ENCODE measurements at places on chromosomes 11 and 22.

GRCh38 chr11:2477936-2478335 lies 33.1 kb downstream of the KCNQ1 start:
- no peak for DNase-seq

DNA sequence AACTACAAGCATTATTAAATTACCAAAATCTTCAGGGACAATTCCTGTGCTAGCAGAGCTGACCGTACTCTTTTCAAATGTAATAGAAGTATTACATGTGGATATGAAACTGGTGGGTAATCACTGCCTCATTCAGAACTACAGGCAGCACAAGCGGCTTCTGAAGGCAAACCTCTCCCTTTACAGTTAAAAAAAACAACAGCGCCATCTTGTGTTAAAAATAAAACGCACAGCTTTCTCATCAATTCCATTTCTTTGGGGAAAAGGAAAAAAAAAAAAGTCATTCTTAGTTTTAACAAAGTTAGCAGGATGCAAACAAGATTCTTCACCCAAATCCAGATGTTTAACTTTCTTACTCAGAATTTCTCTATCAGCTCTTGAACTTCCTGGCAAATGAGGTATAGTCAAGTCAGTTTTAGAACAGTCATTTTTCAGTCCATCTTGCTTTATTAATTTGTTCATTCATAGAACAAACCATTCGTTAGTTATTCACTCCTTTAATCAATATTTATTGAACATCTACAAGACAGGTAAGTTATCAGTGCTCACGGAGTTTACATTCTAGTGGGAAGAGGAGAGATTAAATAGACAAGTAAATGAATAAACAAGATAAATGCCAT lies 331.8 kb upstream of the MPPED2 start:
- no peak for DNase-seq

GRCh38 chr11:2819316-2819715 lies 66.3 kb downstream of the CDKN1C start:
- DNase-seq: no peak

- DNase-seq: no peak
Measured at GRCh38 chr22:20663941-20664593, 109.8 kb upstream of the SERPIND1 start.

- no peak for DNase-seq
Measured at GRCh38 chr11:110463153-110463552, 33.4 kb downstream of the FDX1 start.

GRCh38 chr11:2213384-2213842 lies 41.8 kb upstream of the TH start:
- no peak for DNase-seq

DNA sequence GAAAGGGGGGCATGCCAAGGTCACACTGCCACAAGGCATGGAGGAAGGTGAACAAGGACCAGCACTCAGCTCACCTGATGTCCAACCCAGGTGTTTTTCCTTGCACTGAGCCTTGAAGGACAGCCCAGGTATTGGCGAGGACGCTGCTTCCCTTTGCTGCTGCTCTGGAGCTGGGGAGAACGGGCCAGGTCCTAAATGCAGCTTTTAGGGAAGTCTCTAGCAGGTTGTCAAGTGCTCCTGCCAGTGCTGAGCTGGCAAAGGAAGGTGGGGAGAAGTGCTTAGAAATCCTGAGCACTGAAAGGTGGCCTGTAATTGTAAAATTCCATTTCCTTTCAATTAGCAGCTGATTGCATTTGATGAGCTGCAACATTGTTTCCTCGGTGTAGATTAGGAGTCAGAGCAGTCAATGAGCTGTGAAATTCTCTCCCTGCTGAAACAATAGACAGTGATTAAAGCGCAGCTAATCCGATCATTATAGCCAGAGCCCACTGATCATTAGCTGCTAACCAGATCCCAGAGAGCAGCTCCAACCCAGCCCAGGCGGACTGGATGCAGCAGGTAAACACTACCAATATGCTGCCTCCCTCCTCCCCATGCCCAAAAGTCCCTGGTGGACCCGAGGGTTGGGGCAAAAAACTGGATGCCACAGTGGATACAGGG lies 507.6 kb downstream of the INSC start:
- no peak for DNase-seq

DNA sequence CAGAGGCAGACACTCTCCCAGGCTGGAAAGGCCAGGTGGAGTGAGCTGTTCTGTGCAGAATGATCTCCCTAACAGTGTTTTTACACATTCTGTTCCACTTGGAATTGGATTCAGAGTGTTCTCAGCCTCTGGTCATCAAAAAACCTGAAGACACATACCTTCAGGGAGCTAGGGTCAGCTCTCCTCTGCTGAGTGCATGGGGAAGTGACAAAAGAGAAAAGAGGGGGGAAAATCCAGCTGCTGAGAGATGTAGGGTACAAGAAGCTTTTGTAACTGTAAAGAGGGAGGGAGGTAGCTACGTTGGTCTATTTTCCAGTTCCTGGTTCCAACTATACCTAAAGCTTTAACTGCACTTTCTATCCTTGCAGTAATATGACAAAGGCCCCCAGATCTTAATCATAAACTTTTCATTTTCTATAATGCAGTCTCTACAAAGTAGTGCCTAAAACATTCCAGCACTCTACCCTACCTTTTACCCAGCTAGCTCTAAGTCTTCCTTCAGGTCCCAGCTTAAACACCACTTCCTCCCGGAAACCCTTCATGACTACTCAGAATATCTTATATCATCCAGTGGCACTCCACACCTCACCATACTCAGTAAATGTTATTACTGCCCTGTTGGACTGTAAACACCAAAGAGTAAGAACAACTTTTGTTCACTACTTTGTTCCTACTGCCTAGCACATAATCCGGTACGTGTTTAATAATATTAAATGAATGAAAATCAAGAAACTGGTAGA lies 9.2 kb downstream of the MAPK1 start:
- DNase-seq: no peak

DNA sequence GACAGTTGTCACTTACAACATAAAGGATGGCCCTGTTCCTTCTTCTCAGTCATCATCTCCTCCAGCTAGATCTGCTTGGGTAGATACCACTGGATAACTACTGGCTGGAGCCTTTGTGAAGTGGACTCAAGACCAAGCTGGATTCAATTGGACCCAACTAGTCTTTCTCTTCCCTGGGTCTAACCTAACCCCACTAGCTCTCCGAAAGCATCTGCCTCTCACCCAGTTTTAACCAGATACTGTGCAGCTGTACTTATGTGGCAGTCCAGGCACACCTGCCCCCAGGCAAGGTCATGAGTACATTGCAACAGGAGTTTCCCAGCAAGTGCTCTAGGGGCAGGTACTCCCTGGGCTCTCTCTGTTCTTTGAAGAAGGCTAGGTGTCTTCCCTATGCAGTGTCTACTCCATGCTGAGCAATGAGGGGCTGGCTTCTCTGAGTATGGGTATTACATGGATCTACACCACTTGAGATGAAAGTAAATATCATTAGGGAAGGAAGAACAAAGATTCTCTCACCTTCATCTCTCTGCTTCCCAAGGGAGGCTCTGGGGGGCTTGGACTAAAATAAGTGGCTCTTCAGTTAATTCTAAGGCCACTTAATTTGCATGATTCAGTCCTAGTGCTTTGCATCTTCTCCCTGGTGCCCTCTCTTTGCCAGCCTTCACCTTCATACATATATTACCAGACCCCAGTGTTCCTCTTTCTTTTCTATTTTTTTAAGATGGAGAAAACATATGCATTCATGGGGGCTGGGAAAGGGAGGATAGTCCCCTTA lies 236.1 kb downstream of the NXPE2 start:
- DNase-seq: no peak

DNA sequence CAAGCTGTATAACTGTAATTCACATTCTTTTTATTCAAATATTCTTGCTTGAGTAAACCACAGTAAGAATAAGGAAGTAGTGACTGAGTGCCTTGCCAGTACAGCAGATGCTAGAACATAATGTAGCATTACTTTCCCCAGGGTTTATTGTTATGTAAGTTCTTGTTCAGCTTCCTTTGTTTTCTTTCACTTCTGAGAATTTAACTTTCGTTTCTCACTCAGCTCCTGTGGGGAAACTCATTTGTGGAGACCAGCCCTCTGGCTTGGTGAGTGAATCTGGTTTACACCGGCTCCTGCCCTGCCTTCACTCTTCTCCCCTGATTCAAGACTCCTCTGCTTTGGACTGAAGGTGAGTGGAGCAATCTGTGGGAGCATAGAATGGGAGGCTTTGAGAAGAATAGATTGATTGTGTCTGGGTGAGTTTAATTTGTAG lies at the start of gene TRIM22:
TSS of gene TRIM22 (plus strand) at position 240 of the 433 bp plus-strand sequence. CDS start 6,443 bp downstream, outside the sequence.
- peak; percentile 36 for DNase-seq

GRCh38 chr22:42792909-42793847 lies 63.9 kb downstream of the ARFGAP3 start:
- DNase-seq: no peak

DNA sequence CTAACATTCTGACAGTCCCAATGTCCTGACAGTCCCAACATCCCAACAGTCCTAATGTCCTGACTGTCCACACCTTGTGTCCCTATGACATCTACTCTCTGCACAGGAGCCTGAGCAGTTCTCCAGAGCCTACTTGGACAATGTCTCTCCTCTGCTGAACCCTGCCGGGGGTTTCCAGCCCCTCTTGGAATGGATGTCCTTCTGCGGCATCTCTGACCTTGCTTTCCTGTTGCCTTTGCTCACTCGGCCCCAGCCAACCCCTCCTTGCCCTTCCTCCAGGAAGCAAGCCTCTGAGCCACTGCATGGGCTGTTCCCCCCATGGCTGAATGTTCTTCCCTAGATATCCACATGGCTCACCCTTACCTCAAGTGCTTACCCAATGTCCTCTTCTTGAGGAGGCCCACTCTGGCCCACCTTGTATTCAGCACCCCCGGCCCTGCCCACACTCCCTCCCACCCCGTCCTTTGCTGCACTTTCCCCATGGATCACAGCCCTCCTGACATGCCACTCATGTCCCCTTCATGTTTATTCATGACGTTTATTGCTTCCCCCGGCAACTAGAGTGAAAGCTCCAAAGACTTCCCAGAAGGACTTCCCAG lies 59.5 kb downstream of the DHCR7 start:
- no peak for DNase-seq

DNA sequence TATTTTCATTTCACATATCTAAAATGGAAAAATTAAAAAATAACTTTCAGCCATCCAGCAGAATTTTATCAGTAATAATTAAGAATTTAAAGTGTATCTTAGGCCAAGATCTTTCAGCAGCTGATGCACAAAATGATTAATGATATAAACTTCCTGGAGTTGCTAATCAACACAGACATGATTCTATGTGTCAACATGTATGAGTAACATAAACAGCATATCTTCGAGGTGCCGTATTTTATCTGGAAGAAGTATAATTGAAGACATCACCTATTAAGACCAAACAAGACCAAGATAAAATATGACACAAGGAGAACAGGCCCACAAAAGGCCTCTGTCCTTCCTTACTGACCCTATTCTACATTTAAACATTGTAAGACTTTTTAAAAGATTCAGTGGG lies 45.2 kb downstream of the SLC5A12 start:
- no peak for DNase-seq

DNA sequence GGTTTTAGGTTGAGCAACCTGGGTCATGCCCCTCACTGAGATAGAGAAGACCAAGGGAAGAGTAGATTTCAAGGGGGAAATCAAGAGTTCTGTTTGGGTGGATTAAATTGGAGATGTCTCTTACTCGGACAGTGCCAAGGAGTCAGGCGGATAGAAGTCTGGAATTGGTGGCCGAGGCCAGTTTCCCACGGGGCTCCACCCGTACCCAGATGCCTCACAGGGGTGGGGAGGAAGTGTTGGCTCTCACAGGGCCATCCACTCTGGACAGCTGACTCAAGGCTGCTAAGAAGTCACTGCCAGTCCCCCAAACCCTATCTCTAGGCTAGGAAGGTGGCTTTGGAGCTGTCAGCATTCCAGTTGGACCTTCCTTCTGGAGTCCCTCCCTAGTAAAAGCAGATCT lies 79.1 kb upstream of the TIMP3 start:
- DNase-seq: no peak

GRCh38 chr11:34331329-34331728 lies 26.5 kb downstream of the ABTB2 start:
- no peak for DNase-seq

GRCh38 chr22:27580311-27580897 lies 221.2 kb downstream of the MN1 start:
- DNase-seq: no peak

- no peak for DNase-seq
Measured at GRCh38 chr11:125429174-125429707, 66.8 kb downstream of the FEZ1 start.

DNA sequence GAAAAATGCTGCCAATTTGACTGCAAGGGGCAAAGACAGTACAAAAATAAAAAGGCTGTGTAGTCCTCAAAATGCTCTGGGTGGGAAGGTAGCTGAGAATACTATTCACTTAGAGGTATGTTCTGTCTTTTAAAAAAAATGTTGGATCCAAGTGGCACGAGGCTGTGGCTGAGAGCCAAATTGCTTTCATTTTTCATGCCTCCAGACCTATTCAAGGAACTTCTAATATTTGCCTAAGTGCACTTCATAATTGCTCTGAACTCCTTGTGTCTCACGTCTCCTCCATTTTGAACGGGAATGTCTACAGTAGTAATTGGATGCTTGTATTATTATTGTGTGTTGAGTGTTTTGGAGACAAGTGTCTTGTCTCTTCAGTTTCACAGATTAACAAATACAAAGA lies 19.1 kb upstream of the SLC22A25 start:
- DNase-seq: no peak

DNA sequence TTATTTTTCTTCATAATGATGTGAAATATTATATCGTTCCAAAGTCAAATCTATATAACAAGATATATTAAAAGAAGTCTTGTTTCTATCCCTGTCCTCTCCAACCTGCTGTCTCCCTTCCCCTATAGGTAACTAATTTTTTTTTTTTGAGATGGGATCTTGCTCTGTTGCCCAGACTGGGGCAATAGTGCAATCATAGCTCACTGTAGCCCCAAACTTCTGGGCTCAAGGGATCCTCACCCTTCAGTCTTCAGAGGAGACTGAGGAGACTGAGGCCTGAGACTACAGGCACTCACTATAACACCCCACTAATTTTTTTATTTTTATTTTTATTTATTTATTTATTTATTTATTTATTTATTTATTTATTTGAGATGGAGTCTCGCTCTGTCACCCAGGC lies 10.3 kb upstream of the RELA start:
- DNase-seq: no peak

DNA sequence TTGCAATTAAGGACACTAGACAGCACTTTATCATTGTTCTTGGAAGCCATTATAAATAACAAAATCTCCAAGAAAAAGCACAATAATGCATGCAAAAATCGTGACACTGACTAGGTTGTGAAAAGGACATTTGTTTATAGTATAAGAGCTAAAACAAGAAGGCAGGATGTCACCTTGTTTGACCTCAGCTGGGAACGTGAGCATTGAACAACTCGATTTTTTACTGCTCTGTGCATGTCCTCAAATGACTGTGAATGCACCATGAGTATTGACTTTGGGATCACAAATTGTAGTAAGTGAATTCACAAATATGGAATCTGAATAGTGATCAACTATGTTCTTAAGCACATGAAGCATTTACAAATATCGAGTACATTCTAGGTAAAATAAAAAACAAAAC lies 35.3 kb upstream of the ARHGAP20 start:
- no peak for DNase-seq

DNA sequence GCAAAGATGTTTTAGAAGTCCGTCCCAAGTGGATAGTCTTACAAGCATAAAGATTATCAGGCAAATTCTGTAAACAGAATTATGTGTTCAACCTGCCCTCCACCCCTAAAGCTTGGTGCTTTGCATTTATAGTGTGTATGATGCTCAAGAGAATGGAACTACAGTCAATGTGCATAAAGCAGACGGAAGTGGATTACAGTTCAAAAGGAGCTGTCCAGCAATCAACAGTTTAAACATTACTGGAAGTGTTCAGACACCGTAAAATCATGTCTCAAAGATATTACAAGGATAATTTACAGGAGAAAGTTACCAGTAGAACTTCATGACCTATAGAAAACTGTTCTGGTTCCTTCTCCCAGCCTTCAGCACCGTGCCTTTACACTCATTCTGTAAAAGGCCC lies 1.0 kb downstream of the RIC3 start:
- DNase-seq: no peak

Measured in AG04449 (cell line).